ENCODE measurements at places on chromosomes 12 and 14. TPM values are rescaled to one million over a fixed set of nuclear protein-coding genes. Genes with fewer than 3 reads are reported as not detected.

TMEM52B gene
- total RNA-seq: not detected

RILPL2 gene
- total RNA-seq: 0.45 TPM

RD3L gene
- total RNA-seq: not detected

DCN gene
- total RNA-seq: 0.22 TPM

POU6F1 gene
- 8.3 TPM for total RNA-seq

DNA sequence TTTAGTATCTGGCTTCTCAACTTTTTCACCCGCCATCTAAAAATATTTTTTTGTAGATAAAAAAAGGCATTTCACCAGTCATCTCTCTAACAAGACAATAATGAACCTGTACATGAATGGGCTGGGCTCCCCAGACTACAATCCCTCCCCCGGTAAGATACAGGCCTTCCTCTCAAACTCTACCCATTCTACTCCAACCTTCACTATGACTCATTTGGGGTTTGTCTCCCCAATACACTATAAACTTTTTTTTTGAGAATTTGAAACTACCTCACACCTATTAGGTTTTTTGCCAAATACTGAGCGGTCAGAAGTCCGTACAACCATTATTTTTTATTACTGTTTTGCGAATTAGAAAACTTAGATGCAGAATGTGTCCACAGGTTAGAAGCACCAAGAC is 784 bp downstream of the RPL6 start:
- DNase-seq: no peak

DNA sequence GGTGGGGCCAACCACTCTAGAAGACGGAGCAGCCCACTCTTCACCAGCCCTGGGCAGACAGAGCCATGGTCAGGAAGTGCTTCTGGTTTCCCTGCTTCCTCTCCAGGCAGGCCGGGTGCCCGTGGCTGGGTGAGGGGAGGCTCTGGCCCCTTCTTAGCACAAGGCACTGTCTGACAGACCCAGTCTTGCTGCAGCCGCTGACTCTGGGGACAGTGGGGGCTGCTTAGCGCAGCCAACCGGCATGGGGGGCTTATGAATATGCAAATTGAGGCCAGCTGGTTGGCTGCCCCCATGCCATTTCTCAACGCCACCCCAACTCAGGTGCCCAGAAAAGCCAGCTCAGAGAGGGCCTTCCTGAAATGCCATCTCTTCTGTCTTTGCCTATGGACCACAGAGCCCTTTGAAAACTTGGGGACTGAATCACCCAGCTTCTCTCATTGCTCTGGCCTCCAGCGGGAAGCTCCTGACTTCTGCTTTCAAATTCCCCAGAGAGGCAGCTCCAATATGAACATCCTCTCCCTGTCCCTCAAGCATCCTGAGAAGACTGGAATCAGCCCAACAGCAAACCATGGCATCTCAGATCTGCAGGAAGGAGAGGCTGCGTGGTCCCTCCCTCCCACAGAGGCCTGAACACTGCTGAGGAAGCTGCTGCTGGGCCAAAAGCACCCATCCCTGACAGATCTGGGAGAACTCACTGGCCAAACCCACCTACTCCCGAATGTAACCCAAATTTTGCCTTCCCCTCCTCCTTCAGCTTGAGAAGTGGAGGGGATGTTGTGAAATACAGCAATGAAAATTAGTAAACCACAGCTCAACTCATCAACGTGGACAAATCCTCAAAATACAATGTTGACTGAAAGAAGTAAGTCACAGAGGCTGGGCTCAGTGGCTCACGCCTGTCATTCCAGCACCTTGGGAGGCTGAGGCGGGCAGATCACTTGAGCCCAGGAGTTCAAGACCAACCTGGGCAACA is at the start of gene PROX2:
PROX2 (minus strand) TSS at position 205 of the 973 bp plus-strand sequence. CDS start 12,311 bp downstream, outside the sequence.
- DNase-seq: peak; percentile 57

DNA sequence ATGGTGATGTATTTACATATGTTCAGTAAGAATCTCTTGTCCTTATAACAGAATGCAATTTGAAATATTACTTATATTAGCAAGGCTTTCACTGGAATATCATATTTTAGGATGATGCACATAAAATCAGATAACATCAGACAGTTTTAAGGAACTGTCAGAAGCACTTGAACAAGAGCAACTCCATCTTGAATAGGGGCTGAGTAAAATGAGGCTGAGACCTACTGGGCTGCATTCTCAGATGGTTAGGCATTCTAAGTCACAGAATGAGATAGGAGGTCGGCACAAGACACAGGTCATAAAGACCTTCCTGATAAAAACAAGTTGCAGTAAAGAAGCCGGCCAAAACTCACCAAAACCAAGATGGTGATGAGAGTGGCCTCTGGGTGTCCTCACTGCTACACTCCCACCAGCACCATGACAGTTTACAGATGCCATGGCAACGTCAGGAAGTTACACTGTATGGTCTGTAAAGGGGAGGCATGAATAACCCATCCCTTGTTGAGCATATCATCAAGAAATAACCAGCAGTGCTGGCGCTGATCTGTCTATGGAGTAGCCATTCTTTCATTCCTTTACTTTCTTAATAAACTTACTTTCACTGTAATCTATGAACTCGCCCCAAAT is 27.6 kb upstream of the ETV6 start:
- no peak for DNase-seq

GRCh38 chr14:103871596-103872480 is 24.5 kb upstream of the PPP1R13B start:
- DNase-seq: peak; percentile 99

DNA sequence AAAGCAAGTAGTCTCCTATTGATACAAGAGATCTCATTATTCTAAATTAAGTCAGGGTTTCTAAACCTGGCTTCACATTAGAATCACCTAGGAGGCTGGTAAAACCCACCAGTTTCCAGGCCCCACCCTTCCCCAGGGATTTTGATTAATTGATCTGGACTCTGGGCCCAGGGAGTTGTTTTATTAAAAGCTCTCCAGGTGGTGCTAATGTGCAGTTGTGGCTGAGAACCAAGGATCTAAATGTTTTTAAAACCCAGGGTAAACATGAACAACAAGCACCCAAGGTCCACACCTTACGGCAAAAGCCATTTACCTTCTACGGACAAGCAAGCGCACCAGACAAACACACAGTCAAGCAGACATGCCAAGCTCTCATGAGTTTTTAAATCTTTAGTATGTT is 73.9 kb downstream of the SLC2A13 start:
- no peak for DNase-seq

GRCh38 chr12:107356266-107356936 is 263.1 kb upstream of the CRY1 start:
- DNase-seq: no peak

DNA sequence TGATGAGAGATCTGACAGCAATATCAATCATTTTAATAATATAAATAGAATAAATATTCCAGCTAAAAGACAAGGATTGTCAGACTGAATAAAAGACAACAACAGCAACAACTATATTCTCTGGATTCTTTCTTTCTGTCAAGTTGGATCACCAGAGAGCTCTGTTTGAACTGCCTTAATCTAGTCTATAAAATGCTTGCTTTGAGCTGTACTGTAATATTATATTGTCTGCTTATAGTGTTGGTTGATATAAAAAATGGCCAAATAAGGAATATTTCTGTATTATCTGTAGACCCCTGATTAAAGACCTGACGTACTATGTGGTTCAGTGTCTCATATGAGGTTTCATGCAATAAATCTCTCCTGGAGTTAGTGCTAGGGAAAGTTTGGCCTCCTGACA is 46.3 kb upstream of the CSRP2 start:
- no peak for DNase-seq

GRCh38 chr12:48512855-48513254 is 12.6 kb upstream of the OR8S1 start:
- DNase-seq: no peak

DNA sequence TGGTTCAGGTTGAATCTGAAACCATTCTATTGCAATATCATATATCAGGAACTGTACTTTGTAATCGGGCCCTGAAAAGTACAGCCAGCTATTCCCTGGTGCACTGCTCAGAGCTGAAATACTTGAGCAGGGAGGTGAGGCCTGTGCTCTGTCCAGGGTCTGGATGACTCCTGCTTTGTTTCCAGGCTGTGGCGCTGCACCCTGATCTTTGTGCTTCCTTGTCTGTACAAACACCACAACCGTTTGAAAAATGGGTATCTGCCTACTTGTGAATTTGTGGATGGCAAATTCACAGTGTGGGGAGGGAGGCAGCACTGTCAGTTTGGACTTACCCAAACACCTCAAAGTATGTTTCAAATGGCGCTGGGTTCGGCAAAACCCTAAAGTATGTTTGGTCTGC is 155.4 kb upstream of the FAR2 start:
- DNase-seq: no peak

- DNase-seq: peak; percentile 87
Measured at GRCh38 chr14:104687601-104688504, 1.6 kb upstream of the INF2 start.

- DNase-seq: no peak
Measured at GRCh38 chr14:55730592-55731310, 150.7 kb downstream of the KTN1 start.

DNA sequence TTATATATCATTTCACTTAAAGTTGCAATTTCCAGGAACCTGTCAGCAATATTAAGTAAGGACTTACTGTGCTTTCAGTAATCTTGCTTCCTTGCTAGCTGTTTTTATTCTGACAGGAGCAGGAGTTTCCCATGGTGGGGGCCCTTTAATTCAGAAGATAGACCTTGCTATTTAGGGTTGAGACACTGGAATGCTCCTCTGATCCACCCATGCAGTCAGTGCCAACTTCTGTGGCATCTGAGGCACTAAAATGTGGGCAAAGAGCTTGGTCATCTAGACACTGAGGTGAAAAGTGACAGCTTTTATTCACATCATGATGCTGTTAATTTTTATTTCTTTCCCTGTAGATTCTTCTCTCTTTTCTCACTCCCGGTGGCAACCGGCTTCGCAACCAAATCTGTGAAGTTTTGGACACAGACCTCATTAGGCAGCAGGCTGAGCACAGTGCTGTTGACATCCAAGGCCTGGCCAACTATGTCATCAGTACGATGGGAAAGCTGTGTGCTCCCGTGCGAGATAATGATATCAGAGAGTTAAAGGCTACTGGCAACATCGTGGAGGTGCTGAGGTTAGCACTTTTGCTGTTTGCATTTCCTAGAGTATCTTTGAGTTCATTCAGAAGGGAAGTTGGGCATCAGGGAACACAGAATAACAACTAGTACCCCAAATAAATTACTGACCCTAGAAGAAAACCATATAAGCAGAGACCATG is 18.8 kb downstream of the TCP11L2 start:
- DNase-seq: no peak

- no peak for DNase-seq
Measured at GRCh38 chr12:75738486-75738885, 227.1 kb upstream of the KRR1 start.

Measured in H7 (cell line).